ENCODE measurements at places on chromosomes 7 and 10.

GRCh38 chr10:131086094-131086493 lies 225.4 kb downstream of the TCERG1L start:
- DNase-seq: no peak

GRCh38 chr10:114294549-114294948 lies 55.5 kb downstream of the VWA2 start:
- DNase-seq: no peak

DNA sequence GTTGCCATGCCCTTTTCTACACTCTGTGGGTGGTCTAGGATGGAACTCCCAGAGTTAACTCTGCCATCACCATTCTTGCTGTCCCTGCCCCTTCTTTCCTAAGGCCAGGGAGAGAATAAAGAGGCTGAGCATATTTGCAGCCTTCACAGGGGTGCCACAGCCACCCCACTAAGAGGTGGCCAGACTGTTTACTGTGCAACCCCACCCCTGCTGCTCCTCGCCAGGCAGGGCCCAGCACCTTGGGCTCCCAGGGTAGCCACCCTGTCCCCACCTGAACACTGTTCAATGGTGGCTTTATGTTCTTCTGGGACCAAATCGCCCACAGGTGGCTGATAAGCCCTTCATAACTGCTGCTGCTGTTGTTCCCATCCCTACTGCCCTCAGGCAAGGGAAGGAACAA lies 198.9 kb downstream of the SNX13 start:
- DNase-seq: no peak

DNA sequence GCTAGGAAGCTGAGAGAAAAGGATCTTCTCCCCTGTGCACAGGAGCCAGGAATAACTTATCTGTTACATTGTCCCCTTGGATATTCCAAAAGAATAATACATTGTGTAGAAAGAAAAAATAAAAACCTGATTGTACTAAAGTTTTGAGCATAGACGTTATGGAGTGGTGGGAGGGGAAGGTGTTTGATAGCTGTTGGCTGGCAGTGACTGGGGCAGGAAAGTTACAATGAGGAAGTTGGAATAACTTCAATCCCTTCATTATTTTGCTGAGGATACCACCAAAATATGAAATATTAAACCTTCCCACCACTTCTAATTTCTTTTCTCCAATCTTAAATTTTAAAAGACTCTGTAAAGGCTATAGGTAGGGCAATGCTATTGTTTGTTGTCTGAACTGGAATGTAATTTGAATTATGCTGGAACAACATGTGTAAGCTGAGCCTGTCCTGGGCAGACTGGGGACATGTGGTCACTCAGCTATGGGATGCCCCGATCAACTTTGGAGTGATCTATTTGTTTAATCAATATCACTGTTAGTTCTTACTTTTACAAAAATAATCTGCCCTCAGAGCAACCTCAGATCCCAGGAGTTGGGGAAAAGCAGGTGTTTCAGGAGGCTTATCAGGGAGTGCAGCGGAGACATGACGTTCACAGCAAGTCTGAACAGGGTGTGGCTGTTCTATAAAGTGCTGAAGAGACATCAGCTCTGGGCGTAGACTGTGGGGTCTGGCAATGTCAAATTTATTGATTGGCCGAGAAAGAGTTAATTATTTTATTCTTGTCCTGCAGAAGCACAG lies 20.8 kb downstream of the CYP3A43 start:
- no peak for DNase-seq

GRCh38 chr10:19811540-19811939 lies 4.7 kb upstream of the PLXDC2 start:
- no peak for DNase-seq

GRCh38 chr7:142412551-142413193 lies 154.8 kb upstream of the PRSS58 start:
- DNase-seq: no peak

DNA sequence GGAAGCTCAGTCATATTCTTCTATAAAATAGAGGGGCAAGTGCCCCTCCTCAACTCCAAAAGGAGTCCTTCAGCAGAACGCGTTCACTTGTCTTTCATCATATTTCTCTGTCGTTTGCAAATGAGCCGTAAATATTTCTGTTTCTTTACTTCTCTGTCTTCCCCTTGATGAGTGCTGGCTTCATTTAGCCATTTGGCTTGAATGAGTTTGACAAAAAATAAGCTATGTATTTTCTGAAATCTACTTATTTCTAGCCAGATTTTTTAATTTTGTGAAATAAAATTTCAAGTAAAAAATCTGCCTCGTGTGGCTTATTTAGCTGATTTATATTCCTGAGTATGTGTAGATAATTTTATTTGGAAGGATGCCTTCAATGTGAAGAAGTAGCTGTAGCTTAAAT lies 170.8 kb upstream of the DGKB start:
- no peak for DNase-seq

DNA sequence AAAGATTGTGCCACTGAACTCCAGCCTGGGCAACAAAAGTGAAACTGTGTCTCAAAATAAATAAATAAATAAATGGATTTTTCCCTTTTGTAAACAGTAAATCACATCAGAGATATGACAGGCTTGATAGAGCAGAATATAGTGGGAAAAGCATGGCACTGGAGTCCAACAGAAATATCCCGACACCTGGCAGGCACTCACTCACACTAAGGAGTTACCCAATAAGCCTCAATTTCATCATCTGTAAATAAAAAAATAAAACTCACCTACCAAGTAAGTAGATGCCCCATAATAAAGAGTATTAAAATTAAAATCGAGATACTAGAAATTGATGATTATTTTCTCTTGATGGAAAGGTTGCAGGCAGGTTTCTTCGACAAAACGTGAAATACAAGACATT lies 1.7 kb downstream of the ATE1 start:
- DNase-seq: no peak

- no peak for DNase-seq
These were observed 65.1 kb downstream of the ZRANB1 start for GRCh38 chr10:125006921-125007426.
